ENCODE measurements at places on chromosomes 4 and X.

DNA sequence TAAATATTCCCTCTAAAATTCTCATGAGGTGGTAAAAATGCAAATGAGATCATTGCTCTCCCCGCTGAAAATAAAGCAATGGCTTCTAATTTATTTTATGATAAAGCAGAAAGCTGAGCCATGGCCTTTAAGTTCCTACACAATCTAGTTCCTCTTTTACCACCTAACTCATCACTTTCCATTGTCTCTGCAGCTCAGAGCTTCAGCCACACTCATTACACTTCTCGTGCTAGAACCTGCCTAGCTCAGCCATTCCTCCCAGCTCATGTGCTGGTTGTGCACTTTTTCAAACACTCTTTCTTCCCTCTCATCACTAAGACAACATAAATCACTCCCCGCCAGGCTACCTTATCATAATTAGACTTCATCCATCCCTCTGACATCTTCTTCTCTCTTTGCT, 1112.1 kb upstream of the PRKX start:
- no peak for DNase-seq

DNA sequence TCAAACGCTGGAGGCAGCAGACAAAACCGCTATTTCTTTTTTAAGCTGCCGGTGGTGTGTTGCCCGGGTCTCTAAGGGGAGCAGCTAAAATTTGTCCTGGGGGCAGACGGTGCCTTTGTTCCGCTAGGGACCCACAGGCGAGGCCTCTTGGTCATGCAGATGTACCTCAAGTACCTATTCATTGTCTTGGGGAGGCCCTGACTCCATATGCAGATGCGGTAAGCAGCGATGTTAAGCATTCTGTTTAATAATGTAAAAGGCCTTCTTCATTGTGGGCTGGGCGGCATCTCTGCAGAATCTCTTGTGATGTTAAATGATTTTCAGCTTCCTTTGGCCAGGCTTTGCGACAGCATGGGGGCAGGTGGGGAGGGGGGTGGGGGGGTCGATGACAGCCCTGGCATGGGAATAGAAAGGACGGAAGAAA, 98.9 kb upstream of the PJA1 start:
- no peak for DNase-seq

GRCh38 chrX:68179355-68179754, 253.9 kb downstream of the OPHN1 start:
- DNase-seq: no peak

DNA sequence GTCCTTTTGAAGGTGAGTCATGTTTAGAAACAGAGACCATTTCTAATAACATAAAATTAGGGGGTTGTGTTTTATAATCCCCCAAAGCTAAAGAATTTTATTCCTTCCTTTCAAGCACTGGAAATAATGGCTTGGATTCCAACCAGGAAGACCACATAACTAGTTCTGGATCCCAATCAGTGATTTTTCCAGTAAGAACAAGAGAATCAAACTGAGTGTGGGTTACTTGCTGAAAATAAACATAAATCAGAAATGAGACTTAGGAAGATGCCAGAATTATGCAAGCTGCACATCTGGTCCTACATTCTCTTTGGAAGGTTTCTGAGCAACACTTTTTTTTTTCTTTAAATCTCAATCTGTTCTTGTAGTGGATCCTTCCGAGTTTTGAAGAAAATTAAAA, 76.3 kb downstream of the SOWAHB start:
- peak; percentile 97 for DNase-seq

GRCh38 chr4:55722132-55722531, 86.0 kb upstream of the NMU start:
- no peak for DNase-seq

DNA sequence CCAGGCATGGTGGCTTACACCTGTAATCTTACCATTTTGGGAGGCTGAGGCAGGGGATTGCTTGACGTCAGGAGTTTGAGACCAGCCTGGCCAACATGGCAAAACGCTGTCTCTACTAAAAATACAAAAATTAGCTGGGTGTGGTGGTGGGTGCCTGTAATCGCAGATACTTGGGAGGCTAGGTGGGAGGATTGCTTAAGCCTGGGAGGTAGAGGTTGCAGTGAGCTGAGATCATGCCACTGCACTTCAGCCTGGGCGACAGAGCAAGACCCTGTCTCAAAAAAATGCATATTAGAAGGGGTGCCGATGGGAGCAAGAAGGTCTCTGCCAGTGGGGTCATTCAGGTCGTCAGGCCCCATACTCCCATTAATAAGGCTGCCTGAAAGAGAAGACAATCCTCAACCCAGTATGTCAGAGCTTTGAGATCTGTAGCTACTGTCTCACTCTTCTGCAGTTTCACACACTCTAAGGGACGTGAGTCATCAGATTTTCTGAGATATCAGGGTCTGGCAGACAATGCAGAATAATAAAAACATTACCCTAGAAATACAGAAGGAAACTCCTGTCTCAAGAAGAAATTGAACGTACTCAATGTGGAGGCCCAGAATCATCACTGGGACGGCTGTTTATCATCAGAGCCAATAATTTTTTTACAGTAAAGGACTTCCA, 176.7 kb upstream of the FAT1 start:
- peak; percentile 76 for DNase-seq

GRCh38 chrX:150731795-150732194, 38.6 kb downstream of the MTMR1 start:
- DNase-seq: peak; percentile 87

DNA sequence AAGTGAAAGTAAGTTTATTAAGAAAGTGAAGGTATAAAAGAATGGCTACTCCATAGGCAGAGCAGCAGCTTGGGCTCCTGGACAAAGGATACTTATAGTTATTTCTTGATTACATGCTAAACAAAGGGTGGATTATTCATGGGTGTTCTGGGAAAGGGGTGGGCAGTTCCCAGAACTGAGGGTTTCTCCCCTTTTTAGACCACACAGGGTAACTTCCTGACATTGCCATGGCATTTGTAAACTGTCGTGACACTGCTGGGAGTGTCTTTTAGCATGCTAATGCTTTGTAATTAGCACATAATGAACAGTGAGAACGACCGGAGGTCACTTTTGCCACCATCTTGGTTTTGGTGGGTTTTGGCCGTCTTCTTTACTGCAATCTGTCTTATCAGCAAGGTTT, 557.6 kb downstream of the SPRY1 start:
- no peak for DNase-seq

DNA sequence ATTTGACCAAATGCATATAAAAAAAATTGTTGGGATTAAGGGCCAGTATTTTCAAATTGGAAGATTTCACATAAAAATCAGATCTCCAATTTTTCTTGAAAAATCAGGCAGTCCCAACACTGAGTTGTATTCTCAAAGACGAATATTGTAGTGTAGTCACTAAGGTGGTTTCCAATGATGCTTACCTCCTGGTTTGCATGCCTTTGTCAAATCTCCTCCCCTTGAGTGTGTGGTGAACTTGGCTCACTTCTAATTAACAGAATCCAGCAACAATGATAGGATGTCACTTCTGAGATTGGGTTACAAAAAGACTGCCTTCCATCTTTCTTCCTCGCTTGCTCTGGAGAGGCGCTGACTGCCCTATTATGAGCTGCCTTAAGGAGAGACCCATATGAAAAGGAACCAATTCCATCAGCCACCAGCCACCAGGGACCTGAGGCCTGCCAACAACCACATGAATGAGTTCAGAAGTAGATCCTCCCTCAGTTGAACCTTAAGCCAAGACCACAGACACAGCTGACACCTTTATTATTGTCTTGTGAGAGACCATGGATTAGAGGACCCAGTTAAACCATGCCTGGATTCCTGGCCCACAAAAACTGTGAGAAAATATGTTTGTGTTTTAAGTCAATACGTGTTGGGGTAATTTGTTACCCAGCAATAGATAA, 31.2 kb upstream of the TSPAN5 start:
- no peak for DNase-seq

- no peak for DNase-seq
Observed at GRCh38 chr4:146709956-146710355, 71.3 kb downstream of the POU4F2 start.

GRCh38 chr4:154593868-154594267, 3.3 kb upstream of the FGA start:
- no peak for DNase-seq
